ENCODE measurements at places on chromosomes 12 and 14.

DNA sequence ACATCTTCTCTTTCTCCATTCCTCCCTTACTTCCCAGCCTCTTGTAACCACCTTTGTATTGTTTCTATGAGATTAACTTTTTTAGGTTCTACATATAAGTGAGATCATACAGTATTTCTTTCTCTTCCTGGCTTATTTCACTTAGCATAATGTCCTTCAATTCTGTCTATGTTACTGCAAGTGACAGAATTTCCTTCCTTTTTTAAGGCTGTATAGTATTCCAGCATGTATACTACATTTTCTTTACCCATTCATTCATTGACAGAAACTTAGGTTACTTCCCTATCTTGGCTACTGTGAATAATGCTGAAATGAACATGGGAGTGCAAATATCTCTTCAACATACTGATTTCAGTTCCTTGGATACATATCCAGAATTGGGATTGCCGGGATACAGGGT, 18.2 kb downstream of the TMX1 start:
- DNase-seq, result no peak

GRCh38 chr14:97978341-97978740, 1181.2 kb downstream of the VRK1 start:
- peak; percentile 87 for DNase-seq

DNA sequence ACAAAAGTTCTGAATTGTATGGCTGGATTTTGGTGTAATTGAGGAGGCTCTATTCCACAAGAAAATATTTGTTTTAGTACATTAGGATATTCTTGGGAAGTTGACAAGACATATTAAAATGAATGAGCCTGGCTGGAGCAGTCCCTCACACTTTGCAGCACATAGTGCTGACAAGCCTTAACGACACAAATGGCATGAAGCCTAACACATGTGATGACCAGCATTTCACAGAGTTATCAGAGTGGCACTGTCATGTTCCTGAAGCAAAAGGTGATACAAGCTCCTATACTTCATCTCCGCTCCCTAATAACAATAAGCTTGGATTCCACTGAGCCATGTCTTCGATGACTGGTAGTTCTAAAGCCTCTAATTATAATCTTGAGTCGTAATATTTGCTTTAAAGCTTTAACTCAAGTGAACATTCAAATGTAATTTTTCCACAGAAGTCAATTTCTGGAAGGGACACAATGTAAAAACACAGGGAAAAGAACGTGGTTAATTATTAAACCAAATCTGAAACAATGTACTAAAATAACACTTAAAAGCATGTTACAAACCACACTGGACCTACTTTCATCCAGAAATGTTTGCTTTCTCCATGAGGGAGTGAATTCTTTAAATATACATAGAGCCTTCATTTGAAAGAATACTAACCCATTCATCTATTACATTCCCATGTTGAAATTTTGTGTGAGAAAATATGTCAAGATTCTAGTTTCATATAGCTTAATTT, 49.6 kb downstream of the GRIP1 start:
- no peak for DNase-seq

GRCh38 chr14:25846246-25846645, 751.6 kb downstream of the NOVA1 start:
- peak; percentile 35 for DNase-seq

DNA sequence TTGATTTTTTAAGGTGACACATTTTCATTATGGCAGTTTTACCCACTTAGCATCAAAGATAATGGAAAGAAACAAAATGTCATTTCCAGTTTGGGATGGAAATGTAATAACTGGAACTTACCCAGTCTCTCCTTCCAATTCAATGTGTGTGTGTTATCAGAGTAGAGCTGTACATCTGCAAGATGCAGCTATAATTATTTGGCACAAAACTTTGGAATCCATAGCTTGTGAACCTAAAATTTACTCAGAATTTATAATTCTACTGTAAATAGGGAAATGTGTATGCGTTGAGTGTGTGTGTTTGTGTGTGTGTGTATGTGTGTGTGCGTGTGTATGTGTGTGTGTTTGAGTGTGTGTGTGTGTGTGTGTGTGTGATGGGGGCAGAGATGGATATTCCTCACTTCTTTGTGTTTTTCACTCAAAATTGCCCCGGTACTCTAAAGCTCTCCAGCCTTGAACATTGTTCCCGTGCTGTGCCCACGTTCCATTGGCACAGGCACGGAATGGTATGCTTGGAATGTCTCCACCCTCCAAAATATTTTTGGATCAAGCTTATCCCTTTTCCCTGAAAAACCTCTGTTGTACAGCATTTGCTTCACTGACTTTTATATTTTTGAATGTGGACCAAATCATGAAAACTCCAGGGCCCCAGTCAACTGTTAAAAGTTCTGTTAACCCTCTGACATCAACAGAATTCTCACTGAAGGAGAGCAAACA, 150.2 kb upstream of the BMP4 start:
- no peak for DNase-seq

GRCh38 chr12:55726971-55727370, 1.8 kb downstream of the CD63 start:
- DNase-seq, result no peak

GRCh38 chr12:95126736-95127135, 53.3 kb upstream of the NR2C1 start:
- no peak for DNase-seq

GRCh38 chr12:14601692-14602478, 34.2 kb upstream of the PLBD1 start:
- no peak for DNase-seq

DNA sequence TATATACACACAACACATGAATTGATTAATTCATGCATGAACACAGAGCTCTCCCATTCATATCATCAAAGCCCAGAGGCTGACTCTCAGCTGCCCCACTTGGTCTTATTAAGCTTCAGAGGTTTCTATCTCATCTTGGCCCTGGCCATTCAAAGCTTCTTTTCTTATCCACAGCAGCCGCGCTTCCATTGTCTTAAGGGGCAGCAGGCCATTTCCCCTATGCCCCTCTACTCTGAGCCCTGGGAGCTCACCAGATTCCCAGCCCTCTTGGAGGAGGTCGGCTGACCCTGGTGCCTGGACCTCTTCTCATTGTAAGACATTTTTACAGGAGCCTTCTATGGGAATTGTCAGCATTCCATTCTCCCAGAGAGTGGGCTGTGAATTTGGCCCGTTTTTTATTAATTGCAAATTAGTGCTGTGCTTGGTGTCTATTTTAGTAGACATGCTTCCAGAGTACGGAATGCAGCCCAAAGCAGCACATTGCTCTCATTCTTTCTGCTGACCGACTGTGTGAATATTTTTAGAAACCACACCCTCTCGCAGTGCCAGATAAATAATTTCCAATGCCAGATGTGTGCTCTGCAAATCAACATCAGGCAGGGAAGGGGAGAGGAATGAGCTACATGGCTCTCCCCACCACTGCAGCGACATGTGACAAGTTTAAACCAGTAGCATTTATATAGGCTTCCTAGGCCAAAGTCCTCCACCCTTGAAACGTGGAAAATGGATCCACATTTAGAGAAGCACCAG, 58.5 kb downstream of the NUAK1 start:
- no peak for DNase-seq

DNA sequence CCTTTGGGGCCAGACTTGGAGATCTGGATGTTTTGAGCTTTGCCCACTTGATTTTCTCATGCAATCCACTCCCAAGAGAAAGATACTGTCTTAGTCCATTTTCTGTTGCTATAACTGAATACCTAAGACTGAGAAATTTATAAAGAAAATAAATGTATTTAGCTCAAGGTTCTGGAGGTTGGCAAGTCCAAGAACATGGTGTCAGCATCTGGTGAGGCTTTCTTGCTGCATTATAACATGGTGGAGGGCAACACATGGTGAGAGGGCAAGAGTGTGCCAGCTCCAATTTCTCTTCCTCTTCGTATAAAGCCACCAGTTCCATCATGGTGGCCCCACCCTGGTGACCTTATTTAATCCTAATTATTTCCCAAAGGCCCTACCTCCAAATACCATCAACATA, 39.6 kb upstream of the NFKBIA start:
- DNase-seq, result no peak

DNA sequence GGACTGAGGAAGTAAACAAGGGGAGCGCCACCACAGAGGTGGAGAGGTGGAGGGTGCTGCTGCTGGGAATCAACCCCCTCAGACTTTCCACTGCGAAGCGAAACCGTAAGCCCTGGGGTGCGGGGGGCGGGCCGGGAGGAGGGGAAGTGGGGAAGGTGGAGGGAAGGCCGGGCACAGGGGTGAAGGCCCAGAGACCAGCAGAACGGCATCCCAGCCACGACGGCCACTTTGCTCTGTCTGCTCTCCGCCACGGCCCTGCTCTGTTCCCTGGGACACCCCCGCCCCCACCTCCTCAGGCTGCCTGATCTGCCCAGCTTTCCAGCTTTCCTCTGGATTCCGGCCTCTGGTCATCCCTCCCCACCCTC, at the start of gene LAG3:
Gene LAG3 (plus strand): TSS at position 190 of the 365 bp plus-strand sequence. CDS start 333 bp downstream, outside the sequence.
- DNase-seq, result no peak

GRCh38 chr12:92257261-92257660, 111.6 kb upstream of the BTG1 start:
- DNase-seq, result no peak

GRCh38 chr12:106974511-106974910, 12.4 kb downstream of the MTERF2 start:
- DNase-seq, result no peak

DNA sequence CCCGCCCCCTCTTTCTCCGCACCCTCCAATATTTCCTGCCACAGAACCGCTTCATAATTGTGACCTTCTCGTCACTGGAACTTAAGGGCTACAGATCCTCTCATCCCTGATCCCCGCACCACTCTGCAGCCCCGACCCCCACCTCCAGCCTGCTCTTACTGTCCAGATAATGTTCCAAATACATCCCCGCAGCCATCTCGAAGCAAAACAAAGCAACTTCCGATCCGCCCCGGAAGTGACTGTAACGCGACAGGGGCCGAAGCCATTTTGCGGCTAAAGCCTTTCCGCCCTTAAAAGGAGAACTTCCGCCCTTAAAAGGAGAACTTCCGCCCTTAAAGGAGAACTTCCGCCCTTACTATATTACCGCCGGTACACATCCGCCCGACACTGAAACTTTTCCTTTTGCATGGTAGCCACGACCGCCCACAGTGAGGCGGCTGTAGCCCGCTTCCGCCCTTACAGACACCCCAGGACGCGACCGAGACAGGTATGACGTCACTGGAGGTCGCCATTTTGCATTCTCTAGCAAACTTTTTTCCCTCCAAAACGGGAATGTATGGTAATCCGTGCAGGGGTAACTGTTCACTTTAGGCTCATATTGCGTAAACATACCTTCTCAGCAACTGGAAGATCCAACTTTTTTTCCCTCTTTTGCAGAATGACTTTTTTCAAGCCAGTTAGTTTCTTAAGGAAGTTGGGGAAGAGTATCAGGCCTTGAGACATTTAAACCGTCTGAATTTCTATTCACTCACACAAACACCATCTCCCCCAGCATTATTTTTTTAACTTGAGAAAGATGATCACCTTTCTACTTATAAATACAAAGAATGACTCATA, at the start of gene ING4:
Gene ING4 (minus strand): TSS at position 214 of the 837 bp plus-strand sequence. CDS start 18 bp downstream, at position 196.
- peak; percentile 97 for DNase-seq

DNA sequence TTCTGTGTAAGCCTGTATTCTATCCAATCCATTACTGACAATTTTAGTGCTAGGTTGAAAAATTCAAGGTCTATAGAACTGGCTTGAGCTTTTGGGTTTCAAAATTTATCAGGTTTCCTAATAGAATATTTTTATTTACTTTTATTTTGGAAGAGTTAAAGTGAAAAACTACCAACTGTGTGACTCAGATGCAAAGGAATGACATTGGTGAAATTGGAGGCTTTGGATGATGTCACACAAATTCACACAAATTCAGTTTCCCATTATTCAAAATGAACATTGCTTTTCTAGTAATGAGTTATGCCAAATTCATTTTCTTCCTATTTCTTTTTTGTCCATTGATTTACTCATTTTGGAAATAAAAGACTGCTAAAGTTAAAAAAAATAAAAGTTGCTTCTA, 186.9 kb downstream of the ALX1 start:
- DNase-seq, result no peak

- DNase-seq, result peak; percentile 81
Measured at GRCh38 chr12:54216797-54217661, 28.2 kb upstream of the SMUG1 start.

- no peak for DNase-seq
Measured at GRCh38 chr12:132049876-132050275, 94.2 kb downstream of the DDX51 start.

- no peak for DNase-seq
Measured at GRCh38 chr14:79514700-79515099, 696.6 kb downstream of the DIO2 start.

GRCh38 chr12:123056053-123056452, 75.6 kb downstream of the ARL6IP4 start:
- no peak for DNase-seq

GRCh38 chr12:57687862-57688261, 6.1 kb upstream of the OS9 start:
- no peak for DNase-seq
